ENCODE measurements at places on chromosomes 2 and 18.

DNA sequence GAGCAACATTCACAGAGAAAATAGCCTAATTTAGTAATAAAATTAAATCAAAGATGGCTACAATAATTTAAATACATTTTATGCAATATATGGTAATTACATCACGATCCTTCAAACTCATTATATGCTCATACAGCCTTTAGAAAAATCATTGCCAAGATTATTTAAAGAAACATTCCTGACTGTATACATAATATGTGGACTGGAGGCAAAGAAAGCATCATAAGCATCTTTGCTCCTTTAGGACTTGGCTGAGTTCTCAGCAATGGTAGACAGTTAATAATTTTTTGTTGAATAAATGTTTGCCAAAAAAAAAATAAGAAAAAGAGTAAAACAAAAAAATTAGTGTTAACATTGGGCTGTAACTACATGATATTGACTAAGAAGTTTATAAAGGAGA lies 26.9 kb downstream of the NCKAP5 start:
- no peak for DNase-seq

DNA sequence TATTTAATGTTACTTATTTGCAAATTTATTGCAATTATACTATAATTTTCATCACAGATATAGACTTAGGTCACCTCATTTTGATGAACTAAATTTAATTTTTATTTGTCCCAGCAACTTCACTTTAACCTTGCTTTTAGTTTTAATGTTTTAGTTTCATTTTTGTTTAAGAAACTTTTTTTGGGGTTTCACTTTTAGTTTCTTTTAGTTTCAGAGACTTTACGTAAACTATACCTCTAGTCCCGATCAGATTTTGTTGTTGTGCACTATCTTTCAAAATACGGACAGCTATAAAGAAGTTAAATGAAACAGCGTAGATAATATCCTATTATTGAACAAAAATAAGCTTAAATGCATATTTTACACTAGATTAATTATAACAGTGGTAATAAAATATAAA lies 460.5 kb downstream of the ERBB4 start:
- no peak for DNase-seq

DNA sequence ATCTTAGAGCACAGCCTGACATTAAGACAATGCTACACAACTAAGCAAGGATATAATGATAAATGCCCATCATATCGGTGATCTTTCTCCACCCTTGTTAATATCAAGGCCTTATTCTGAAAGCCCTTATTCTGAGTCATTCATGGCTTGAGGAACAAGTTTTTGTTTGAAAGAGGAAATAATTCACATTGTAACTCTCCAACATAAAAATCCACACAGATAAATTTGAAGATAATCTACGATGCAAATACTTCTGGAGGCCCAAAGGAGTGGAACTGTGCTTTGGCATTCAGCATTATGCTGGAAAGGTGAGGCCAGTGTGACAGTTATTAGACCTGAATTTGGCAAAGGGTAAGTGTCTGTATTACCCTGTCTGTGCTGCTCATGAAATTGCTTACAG lies 227.4 kb downstream of the MYO3B start:
- no peak for DNase-seq

DNA sequence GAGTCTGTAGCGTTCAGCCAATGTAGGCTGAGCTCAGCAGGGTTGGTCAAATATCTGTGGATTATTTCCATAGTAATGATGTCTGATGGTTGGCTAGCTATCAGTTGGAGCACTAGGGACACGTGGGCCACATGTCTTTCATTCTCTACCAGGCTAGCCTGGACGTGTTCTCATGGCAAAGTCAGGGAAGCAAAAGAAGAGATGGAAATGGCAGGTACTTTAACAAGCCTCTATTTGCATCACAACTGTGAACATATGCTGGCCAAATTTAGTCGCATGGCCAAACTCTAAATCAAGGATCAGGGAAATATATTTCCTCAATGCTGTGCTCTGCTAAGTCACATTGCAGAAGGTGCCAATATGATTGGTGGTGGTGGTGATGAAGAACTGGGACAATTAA lies 371.6 kb upstream of the CHST9 start:
- peak; percentile 60 for DNase-seq

DNA sequence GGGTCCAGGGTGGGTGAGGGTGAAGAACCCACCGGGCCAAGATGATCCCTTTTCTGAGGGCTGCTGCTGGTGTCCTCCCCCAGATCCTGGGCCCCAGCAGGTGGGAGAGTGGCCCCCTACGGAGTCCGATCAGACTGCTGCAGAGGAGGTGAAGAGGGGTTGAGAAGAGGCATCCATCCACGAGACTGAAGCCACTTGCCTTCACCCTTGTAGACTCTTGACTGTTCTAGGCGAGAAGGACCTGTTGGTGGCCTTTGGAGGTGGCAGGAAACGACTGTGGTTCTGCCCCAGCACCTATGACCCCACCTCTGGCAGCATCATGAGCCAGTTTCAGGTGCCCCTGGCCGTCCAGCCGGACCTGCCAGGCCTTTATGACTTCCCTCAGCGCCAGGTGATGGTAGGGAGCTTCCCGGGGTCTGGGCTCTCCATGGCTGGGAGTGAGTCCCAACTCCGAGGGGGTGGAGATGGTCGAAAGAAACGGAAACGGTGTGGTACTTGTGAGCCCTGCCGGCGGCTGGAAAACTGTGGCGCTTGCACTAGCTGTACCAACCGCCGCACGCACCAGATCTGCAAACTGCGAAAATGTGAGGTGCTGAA lies 1.5 kb downstream of the TET3 start:
- no peak for DNase-seq

- no peak for DNase-seq
These were observed 106.2 kb downstream of the CNTNAP5 start for GRCh38 chr2:124131276-124131675.

- DNase-seq: no peak
These were observed 27.9 kb upstream of the CDCA7 start for GRCh38 chr2:173326806-173327205.

DNA sequence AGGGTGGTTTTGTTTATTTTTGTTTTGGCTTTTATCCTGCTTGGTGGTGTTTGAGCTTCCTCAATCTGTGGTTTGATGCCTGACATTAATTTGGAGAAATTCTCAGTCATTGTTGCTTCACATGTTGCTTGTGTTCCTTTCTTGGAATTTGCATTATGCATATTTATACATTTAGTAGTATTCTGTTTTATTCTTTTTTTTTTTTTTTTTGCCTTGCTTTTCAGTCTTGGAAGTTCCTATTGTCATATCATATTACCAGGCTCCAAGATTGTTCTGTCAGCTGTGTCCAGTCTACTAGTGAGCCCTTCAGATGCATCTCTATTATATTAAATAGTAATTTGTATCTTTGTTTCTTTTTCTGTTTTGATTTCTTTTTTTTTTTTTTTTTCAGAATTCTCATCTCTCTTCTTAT lies 77.0 kb downstream of the EPC2 start:
- DNase-seq: no peak

- no peak for DNase-seq
These were observed 437.4 kb downstream of the PIK3C3 start for GRCh38 chr18:42392416-42392815.

GRCh38 chr18:688323-688722 lies 24.1 kb downstream of the ENOSF1 start:
- no peak for DNase-seq

DNA sequence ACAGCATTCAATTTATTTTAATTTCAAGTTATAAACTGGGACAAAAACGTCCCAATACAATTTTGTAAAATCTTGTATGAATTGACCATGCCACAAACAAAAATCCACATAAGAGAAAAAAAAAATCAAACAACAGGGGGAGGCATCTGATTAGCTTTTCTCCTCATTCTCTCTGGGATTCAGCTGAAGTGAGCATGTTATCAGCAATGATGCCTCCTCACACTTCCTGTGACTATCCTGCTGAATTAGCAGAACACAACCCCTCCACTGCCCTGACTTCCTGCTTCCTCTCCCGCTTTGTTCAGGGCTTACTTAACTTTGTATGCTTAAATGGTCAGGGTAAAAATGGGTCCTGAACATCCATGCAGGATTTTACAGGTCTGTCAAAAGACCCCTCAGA lies 132.2 kb upstream of the ITGB6 start:
- no peak for DNase-seq

GRCh38 chr2:225008935-225009334 lies 33.3 kb downstream of the DOCK10 start:
- DNase-seq: no peak

DNA sequence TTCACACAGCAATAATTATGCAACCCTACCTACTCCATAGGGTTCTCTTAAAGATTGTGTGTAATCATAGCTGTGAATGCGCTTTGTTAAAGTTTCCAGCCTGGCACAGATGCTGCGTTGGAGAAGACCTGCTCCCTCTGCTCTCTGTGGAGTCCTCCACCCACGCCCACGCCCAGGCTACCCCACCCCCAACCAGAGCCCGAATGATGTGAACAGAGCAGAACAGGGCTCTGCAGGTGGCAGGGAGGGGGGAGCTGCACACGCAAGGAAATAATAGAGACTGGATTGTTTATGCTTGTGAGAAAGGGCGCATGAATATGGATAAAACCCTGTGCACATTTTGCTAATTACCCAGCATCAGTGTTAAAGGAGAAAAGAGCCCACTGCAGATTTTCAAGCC lies 447.5 kb downstream of the BCL11A start:
- peak; percentile 33 for DNase-seq

DNA sequence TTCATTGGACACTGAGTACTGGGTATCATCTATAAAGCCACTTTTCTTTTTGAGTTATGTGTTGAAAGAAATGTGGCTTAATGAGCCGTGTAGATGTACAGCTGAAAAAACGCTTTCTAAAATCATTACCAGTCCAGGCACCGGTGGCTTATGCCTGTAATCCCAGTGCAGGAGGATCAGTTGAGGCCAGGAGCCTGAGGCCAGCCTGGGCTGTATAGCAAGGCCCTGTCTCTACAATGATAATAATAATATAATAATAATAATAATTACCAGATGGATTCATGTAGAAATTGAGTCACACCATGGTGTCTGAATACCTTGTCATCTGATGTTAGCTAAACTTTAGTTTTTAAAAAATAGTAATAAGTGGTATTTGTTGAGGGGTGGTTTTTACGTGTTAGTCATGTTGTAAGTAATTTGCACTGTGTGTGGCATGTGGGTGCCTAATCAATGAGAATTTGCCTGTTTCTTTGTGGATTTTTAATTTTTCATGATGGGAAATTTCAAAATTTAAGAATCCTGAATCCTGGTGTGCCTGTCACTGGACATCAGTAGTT lies 30.1 kb downstream of the NCK2 start:
- DNase-seq: no peak

- DNase-seq: no peak
These were observed 466.2 kb downstream of the TSN start for GRCh38 chr2:122221665-122222064.

- DNase-seq: peak; percentile 80
These were observed 412.2 kb downstream of the SPAG16 start for GRCh38 chr2:213696442-213696841.

GRCh38 chr18:35511428-35511827 lies 13.7 kb upstream of the INO80C start:
- no peak for DNase-seq

DNA sequence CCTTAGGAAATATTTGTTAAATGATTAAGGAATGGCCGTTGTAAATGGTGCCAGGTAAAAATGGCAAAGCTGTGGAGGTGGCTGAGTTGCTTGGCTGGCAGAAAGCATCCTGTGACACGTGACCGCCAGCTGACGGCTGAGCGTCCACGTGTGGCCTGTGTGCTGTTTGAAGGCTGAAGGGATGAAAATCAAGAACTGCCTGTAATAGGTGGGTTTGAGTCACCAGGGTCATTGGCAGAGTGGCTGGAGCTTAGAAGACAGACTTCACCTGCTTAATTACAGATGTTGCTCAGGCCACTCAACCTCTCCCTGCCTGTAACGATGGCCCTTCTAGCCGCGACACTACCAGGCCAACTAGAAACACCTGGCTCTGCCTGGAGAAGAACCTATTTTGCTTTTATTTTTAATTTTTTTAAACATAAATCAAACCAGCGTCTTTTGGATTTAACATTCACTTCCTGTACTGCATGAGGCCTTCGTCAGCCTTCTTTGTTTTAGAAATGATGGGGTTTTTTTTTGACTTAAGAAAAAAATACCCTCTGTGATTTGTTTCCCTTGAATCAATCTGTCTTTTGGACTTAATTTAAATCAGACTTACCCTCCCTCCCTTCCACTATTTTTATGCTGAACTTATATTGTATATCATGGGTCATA lies 206.5 kb downstream of the PRKCE start:
- DNase-seq: no peak

DNA sequence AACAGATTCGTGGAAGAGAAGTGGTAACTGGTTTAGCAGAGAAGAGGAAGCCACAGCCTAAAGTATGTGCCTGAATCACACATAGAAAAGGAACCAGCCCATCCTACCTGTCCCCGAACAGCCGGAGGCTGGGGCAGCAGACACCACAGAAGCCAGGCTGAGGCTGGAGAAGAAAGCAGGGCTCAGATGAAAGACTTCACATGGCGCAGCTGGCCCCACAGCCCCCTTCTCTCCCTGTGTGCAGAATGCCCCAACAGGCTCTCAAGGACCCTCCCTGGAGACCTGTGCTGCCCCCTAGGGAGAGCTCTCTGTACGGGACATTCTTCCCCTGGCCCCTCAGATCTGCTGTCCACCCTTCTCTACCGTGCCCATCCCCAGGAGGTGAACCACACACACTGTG lies 83.5 kb upstream of the RAB12 start:
- DNase-seq: no peak

- DNase-seq: no peak
These were observed 218.3 kb upstream of the STK17B start for GRCh38 chr2:196389670-196390069.

DNA sequence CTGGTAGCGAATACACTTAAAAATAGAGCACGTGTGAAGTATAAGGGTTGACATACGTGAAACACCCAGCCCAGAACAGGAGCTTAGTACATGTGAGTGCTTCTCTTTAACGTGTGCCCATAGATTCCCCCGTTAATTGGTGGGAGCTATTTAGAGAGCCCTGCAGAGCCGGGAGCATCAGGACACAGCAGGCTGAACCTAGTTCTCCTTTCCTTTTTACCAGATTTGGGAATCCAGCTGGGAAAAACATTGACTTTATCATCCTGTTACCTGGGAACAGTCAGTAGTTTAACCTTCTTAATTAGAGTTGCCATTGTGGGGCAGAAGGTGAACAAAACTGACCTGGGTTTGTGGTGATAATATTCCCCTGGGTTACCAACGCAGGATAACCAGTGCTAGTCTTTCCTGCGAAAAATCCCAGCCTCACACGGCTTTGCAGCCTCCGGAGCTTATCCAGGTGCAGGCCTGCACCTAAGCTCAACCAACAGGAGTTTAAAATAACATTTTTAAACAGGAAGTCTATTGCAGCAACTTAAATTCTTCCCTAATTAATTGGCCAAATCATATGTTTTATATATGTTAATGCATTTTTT lies 78.1 kb upstream of the SPTBN1 start:
- no peak for DNase-seq

DNA sequence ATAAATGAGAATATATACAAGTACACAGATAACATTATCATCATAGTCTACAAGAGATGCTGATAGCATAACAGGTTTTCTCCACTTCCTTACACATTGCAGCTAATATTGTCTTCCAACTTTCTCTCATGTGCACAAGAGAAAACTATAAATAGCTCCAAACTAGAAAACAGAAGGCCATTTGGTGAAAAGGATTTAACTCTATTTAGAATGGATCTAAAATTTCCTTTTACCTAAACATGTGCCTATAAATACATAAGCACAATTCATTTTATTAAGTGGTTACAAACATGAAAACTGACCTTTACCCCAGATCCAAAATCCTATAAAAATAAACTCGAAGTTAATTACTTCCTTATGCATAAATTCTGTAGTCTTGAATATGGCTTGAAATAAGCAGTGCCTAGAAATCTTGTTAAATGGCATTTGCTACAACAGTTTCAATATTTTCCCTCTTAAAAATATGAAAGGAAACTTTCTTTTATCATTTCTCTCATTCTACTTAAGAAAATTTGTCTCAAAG lies 41.6 kb downstream of the SLC25A12 start:
- DNase-seq: no peak

- no peak for DNase-seq
These were observed 179.7 kb upstream of the ACVR2A start for GRCh38 chr2:147665105-147665504.
